ENCODE measurements at places on chromosomes 1 and 21. TPM values are rescaled to one million over a fixed set of nuclear protein-coding genes. Genes with fewer than 3 reads are reported as not detected.

DNA sequence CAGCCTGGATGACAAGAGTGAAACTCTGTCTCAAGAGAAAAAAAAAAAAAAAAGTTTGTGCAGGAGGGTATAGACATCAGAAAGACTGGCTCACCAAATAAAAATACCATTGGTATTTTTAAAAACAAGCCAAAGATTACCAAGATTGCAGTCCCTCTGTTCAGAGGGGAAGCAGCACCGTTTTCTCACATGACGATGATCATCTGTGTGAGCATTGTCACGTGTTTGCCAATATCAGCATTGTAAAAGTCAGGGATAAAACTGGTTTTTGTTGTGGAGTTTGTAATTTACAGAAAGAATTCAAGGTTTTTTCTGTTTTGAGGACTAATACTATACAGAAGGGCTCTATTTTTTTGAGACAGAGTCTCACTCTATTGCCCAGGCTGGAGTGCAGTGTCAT, 26.5 kb downstream of the ZNF362 start:
- no peak for DNase-seq

DNA sequence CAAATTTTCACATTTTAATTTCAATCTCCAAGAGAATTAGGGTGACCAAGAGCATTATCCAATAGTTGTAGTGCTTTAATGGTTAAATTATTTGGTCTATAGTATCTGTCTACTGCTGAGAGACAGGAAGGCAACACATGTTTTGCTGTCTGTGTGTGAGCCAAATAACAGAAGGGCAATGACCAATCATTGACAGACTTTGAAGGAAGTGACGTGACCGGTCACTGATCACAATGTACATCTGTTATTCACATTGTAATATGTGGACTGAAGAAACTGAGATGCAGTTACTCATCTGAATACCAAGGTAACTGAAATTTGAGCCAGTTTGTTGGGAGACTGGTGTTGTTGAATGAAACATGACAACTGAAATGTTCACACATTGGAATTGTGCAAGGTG, 196.7 kb downstream of the LRRC40 start:
- DNase-seq, result no peak

DNA sequence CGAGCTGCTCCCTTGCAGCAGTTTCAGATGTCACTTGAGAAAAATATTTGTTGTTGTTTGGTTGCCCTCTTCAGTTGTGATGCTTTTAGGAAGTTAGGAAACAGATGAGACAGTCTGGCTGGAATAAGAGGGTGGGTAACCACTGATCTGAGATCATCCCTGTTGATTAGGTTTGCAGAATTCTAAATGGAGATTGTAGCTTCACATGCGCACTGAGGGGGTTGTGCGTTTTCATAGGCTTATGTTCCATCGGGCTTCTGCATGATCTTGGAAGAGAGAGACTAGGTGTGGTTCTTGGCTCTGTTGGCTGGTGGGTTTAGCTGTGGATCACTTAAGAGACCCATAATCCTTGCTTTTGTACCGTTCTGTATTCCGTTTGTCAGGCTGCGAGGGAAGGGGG, 108.1 kb downstream of the CAMTA1 start:
- no peak for DNase-seq

TAGLN2 gene
- 509 TPM for total RNA-seq

GRCh38 chr1:80359666-80360065, 1353.1 kb upstream of the ADGRL4 start:
- no peak for DNase-seq

DNA sequence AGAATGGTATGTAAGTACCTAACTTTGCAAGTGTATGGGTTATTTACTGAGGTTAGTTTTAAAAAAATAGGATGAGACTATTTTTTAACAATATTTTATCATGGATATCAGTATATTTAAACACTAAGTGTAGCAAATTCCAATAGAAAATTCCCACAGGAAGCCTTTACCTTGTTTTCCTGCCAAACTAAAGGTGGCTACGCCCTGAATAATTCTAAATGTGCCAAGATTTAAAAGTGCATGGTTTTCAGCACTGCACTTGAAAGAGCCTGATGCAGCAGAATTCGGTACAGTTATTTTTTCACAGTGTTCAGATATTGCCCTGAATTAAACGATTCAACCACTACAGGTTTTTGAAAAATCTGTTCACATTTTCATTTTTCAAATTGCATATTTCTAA, 1622.8 kb upstream of the B3GALT2 start:
- no peak for DNase-seq

ZNF683 gene
- total RNA-seq, result 0.30 TPM

- DNase-seq, result no peak
Measured at GRCh38 chr1:241738284-241739078, 86.4 kb downstream of the WDR64 start.

GRCh38 chr1:194616835-194617234, 1430.4 kb upstream of the B3GALT2 start:
- no peak for DNase-seq

- DNase-seq, result no peak
Measured at GRCh38 chr1:2050461-2050792, 216 bp downstream of the PRKCZ start.

GRCh38 chr1:115322631-115323030, 15.4 kb downstream of the NGF start:
- DNase-seq, result no peak

GRCh38 chr1:192826791-192827546, 18.1 kb downstream of the RGS2 start:
- no peak for DNase-seq

DNA sequence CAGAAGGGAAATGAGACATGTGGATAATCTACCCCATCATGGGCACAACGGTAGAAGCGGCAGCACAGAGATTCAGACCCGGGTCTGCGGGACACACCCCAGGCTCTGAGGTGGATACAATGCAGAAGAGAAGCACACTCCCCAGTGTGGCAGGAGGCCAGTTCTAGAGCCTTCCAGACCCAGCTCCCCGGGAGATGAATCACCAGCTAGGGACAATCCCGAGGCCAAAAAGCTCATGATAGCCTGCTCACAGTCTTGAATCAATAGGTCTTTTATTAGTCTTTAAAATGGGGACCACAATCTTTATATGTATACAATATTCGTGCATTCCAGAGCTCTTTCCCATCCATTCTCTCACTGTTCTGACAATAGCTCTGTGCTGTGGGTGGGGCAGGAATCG, 57.3 kb upstream of the DIRAS3 start:
- no peak for DNase-seq

- DNase-seq, result no peak
Measured at GRCh38 chr1:243253926-243254232, 1.2 kb downstream of the CEP170 start.

DNA sequence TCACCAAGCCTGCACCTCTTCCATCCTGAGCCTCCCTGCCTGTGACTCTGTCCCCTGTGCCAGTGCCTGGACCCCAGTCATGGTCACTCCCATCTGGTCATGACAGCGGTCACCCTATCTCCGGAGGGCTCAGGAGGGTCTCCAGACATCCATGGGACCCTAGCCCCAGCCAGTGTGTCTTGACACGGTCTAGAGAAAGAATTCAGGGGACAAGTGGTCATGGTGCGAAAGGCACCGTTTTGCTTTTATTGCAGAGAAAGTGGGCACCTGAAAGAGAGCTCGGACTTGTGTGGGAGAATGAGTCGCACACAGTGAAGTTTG, 4.7 kb upstream of the RIPK4 start:
- no peak for DNase-seq

- DNase-seq, result no peak
Measured at GRCh38 chr1:23617084-23617521, 57.8 kb upstream of the ID3 start.

DNA sequence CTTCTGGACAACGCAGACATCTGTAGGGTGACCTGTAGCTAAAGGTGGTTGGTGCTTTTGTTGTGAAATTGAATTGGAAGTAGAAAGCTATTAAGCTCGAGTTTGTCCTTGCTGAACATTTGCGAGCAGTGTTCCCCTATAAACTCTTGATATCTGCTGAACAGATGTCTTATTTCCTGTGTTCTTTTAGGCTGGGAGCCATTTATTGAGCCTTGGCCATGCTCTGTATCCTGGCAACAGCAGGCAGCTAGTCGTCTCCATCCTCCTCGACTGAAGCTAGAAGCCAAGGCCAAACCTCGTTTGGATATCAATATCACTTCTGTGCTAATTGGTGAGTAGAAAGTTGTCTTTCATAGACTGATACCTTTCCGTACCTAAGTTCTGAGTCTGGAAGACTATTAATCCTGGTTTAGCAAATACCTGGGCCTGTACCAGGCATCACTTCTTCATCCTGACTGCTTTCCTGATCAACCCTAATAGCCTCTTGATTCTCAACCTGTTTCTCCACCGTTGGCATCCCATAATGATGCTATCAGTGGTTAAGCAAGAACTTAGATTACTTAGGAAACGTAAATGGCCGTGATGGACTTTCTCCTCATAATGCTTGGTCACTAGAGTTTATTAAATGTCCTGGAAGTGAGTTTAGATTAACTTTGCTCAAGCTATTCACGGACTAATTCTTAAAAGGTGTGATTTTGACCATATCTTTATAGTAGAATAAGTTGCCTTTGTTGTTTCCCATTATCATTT, 103.4 kb downstream of the VPS13D start:
- DNase-seq, result no peak

DNA sequence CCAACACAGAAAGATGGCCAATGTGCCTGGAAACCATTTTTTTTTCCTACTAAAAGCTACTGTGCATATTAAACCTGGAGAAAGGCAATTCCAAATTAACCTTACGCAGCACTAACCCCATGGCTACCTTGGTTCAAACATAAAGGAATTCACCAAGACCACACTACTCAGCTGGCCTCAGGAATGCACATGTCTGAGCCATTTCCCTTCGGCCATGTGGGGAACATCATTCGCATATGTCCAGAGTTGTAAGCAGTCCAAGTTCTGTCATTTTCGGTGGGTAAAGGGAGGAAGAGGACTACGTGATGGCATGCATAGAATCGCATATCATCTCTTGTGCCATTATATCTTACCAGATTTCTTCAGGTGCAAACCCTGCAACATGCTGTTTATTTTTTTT, 175.4 kb downstream of the NTMT2 start:
- DNase-seq, result no peak

- no peak for DNase-seq
Measured at GRCh38 chr1:156500543-156500792, at the start of gene MEF2D. Gene MEF2D (minus strand): TSS chr1:156500775. CDS start chr1:156483292, 17,483 bp downstream.

DNA sequence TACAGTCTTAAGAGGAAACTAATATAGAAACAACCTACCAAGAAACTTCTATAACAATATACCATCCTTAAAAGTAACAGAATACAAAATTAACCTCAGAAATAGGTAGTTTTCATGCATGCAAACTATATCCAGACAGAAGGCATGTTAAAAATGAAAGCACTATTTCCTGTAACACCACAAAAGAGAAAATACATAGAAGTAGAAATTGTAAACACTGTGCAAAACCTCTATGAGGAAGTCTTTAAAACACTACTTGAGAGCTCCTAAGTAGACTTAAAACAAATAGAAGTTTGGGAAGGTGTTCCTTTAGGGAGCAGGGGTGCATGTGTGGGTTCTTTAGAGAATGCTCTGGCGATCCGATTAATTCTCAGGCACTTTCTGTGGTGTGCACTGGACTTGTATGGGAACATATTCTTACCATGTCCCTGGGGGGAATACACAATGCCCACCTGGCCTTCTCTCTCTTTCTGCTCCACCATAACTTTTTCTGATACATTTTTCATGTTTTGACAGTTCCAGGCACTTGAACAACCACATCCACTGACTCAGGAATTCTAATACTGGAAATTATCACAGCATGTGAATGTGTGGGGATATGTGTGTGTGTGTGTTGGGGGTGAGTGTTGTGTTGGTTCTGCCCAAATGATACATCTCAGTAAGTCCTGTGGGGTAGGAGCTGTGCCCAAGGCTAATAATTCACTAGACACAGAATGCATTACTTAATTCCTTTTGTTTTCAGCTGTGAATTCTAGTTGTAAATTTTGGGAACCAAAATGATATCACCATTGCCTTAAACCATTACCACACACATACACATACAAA, 866.3 kb upstream of the B3GALT2 start:
- DNase-seq, result no peak

Data from upper lobe of left lung (tissue), 6 donors.